ENCODE measurements at places on chromosomes 6 and 20. TPM values are rescaled to one million over a fixed set of nuclear protein-coding genes. Genes with fewer than 3 reads are reported as not detected.

- DNase-seq: no peak
These were observed at the start of gene PACSIN1 for GRCh38 chr6:34465531-34466241. PACSIN1 (plus strand) TSS chr6:34466076; CDS start chr6:34526306, 60,230 bp downstream.

Gene RAET1G
- total RNA-seq: 0.55 TPM

DNA sequence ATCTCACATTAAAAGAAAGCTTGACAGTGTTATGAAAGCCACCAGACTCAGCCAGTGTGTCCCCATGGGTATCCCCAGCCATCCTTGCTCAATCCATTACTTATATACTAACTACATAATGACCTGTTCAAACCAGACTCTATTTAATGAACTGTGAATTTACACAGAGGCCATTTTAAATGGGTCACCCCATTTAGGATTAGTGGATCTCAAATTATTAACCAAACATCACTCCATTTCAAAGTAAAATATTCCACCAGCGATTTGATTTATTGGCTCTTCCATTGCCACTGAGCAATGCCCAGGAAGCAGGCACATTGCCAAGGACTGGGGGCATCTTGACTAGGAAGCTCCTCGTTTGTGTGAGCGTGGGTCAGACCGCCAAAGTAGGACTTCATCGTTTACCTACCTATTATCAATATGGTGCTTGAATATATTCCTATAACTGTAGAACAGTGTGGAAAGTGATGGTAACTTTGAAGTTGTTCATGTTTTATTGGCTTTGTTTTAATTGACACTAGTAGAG, 15.5 kb upstream of the NPEPL1 start:
- DNase-seq: no peak

Gene FABP7
- not detected for total RNA-seq

Gene COL21A1
- total RNA-seq: 60.0 TPM

DNA sequence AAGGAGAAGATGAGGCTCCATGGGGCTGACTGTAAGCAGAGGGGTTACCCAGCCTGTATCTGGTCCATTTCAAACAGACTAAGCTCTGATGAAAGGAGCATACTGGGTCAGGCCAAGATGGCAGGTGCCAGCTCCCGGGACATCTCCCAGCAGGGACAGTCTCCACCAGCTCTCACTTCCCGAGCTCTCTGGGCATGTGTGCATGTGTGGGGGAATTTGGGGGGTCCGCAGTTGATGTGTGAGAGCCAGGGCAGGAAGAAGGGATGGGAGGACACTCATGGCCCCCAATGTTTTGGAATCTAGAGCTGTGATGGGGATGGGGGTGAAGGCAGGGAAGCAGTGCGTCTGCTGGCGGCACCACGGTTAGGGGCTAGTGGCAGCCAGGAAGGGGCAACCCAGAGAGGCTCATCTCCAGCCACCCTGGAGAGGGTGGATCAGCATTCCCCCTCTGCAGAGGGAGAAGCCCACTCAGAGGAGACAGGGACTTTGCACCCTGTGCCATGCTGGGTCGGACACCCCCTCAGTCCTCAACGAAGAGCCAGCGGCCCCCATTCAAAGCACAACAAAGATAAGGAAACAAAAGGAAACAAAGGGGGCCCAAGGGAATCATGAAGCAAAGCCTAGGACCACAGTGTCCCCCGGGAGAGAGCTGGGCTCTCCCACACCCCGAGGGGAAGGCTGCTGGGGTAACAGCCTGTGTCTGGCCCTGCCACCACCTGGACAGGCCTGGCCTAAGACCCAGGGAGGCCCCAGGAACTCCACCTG, 52.4 kb downstream of the DSTN start:
- no peak for DNase-seq

- no peak for DNase-seq
These were observed 9.7 kb downstream of the FUCA2 start for GRCh38 chr6:143501851-143502250.

GRCh38 chr6:110357298-110357663, 868 bp downstream of the METTL24 start:
- DNase-seq: no peak

DNA sequence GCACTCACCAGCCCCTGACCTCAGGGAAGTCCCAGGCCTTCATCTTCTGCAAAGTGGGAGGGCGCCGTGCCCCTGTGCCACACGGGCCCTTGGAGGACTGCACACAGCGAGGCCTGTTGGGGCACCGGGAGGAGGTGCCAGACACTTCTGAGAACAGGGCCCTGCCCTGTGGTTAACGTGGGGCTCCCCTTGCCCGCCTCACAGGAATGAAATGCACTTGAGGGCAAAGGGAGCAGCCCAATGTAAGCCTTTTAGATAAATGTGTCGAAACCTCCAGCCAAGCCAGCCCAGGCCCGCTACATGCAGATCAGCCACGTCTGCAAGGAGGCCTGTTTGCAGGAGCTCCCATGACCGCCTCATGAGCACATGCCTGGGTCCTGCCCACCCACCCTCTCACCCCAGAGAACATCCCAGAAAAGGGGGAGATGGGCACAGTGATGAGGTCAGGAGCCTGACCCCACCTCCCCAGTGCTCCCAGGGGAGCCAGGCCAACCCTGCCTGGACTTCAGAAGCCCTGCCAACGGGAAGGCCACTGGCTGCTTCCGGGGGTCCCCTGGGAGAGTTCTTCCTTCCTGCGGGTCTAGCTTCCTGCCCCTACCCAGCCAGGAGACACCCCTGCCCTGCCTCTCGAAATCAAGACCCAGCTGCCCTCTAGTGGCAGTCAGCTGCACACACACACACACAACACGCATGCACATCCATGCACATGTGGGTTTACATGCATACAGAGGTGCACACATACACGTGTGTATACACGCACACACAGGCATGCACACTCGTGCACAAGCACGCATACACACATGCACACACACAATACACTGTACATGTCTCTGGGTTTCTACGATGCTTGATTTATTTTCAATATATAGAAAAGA, 178.7 kb downstream of the TAF4 start:
- DNase-seq: no peak

- no peak for DNase-seq
These were observed 59.4 kb upstream of the CD83 start for GRCh38 chr6:14058029-14058695.

- no peak for DNase-seq
These were observed 105.3 kb upstream of the SLC22A16 start for GRCh38 chr6:110581679-110582078.

DNA sequence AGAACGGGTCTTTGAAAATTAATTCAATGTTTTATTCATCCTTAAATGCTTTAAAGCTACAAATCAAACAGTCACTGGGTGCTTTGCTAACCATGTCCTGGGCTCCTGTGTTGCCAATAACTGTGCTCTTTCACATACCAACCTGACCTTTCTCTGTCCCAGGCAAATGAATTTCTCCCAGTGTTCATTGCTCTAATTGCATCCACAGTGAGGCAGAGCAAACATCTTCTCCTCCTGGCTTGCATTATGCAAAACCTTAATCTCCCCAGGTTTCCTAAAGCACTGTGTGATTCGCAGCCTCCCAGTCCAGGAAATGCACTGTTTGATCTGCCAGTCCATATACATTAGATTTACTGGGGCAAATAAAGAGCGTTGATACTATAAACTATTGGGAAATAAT, 219.0 kb downstream of the PREX1 start:
- DNase-seq: no peak

Gene AVP
- total RNA-seq: not detected

DNA sequence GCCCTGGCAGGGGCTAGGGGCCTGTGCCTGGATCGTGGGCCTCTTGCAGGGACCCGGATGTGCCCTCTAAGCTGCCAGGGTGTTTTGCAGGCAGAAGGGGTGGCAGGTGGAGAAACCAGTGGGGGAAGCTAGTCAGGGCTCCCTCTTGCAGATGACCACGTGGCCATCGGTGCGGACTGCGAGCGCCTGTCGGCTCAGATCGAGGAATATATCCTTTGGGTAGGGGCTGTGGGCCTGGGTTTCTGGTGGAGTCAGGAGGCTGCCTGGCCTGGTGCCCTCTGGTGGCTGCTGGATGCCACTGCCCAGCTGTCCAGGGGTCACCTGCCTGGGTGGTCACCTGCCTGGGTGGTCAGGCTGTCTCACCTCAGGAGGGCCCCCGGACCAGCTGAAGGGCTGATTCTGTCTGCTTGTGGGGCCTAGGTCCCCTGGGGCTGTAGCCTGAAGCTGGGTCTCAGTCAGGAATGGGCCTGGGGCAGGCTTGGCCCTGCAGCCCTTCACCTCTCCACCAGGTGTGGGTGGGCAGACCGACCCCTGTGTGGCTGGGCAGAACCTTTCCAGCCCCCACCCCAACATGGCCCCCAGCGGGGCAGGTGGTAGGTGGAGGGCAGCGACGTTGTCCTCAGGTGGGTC, 6.7 kb downstream of the TCEA2 start:
- DNase-seq: no peak

- DNase-seq: peak; percentile 21
These were observed 11.8 kb downstream of the B4GALT5 start for GRCh38 chr20:49701916-49702315.

Gene PSMB9
- 20.8 TPM for total RNA-seq

Gene RHAG
- total RNA-seq: not detected

DNA sequence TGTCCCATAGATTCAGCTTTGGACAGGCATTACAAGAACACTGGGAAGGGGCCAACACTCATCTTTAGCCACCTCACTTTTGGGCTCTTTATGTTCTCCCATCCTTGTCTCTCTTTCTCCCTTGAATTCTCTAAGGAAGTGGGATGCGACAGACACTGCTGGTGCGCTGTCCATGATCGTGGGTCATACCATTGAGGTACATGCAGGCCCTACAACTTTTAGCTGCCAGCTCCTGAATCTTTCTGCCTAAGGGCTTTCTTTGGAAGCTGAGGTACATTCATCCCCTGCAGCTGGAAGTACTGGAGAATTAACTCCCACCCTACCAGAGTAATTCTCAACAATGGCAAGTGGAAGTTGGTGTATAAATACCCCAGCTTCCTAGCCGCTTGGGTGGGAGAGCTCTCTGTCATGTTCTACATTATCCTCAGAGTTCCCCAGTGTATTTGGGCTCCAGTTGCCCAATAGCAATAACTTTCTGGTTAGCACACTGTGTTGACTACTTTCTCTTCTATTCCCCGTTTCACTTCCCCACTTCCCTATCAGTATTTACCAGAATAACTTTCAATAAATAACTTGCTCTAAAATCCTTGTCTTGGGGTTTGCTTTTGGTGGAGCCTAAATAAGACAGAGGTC, 309.4 kb upstream of the RNF24 start:
- DNase-seq: peak; percentile 59

Gene LINC00237
- not detected for total RNA-seq

DNA sequence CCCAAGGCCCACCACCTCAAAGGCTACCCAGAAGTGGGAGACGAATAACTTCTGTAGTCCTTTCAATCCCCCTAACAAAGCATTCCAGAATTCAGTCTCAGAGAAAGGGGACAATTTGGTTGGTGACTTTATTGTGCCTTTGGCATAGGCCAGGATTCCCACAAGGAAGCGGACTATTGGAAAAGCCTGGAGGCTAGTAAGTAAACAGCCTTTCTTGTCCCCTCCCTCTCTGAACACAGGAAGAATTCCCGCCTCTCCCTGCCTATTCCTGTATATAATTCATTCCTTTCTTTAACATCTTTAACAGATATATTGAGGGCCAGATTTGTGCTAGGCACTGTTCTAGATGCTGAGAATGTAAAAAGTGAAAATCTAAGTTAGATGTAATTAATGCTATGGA, 36.1 kb downstream of the RNF8 start:
- DNase-seq: no peak

GRCh38 chr6:39424831-39425230, 102.3 kb upstream of the KCNK16 start:
- DNase-seq: peak; percentile 25

DNA sequence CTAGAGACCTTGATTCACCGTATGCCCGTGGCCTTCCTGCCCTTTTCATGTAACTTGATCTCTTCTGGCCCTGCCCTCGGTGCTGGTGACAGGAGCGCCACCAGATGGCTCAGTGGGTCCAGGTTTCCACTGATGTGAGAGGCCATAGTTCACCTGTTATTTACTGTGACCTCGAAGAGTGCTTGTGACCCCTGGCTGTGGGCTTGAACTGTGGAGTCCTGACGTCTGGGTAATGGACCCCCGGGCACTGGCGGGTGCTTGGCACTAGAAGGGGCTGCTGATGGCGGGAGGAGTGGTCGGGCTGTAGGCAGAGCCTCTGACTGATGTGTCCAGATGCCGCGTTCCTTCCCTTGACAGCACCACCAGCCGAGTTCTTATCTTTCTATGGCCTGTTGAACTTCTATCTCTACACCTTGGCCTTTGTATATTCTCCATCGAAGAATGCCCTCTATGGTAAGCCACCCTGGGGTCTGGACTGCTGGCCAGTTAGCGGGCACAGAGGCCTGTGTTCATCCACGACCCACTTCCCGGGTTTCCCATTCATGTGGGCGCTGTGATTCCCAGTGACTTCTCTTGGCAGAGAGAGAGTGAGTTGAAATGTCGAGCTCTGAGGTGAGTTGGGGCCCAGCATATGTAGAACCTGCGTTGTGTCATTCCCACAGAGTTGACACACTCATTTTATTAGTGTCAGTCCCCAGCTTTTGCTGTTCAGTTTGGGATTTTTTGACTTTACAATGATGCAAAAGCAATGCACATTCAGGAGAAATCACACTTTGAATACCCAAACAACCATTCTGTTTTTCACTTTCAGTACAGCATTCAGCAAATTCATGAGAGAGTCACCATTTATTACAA, 14.9 kb downstream of the DYNLT1 start:
- DNase-seq: peak; percentile 60

Gene CDH26
- total RNA-seq: 0.46 TPM

DNA sequence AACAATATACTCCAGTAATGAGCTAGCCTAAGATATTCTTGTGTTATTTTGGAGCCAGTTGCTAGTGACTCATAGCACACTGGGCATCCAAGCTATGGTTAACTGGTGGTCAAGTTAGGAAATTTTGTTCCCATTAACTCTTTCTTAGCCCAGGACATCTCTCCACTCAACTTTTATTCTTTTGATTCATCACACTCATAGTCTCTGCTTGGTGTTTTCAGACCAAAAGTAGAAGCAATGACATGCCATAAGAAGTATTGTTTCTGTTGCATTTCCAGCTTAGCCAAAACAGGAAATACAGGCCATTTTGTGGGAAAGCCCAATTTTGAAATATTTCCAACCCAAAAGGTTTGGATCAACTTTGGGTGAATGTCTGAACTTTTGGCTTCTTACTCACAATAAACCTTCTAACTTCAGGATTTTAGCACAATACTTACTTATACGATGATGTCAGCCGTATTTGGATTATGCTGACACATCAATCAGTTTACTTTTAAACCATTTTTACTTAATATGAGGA, 31.6 kb upstream of the CCN2 start:
- DNase-seq: no peak

Gene PLA2G7
- total RNA-seq: not detected

Gene CENPW
- 14.3 TPM for total RNA-seq

DNA sequence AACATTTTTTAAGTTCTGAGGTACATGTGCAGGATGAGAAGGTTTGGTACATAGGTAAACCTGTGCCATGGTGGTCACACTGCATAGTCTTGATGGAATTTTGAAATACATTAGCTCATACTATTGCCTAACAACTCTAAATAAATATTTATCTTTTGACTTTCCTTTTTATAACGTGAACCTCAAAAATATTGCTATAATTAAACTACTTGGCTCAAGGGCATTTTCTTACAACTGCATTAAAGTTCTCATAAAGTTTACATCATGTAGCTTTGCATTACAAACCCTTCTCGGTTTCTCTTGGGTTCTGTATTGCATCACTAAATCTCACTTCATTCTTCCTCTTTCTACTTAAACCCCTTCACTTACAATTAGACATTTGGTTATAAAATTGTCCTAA, 636.0 kb upstream of the PTCHD4 start:
- DNase-seq: no peak

- DNase-seq: peak; percentile 91
These were observed at the start of gene NCOA6 for GRCh38 chr20:34825530-34826362. NCOA6 (minus strand) TSS chr20:34825651; CDS start chr20:34782355, 43,296 bp downstream.

- DNase-seq: no peak
These were observed 549.2 kb upstream of the BTBD3 start for GRCh38 chr20:11368499-11368898.

Data from osteocyte (in vitro differentiated cells).